M059J (cell line): ENCODE measurements at places on chromosomes 11 and 22.

GRCh38 chr22:22810471-22810870, 77.1 kb upstream of the IGLL5 start:
- no peak for DNase-seq

GRCh38 chr11:35178873-35179272, 39.9 kb downstream of the CD44 start:
- peak; percentile 67 for DNase-seq

DNA sequence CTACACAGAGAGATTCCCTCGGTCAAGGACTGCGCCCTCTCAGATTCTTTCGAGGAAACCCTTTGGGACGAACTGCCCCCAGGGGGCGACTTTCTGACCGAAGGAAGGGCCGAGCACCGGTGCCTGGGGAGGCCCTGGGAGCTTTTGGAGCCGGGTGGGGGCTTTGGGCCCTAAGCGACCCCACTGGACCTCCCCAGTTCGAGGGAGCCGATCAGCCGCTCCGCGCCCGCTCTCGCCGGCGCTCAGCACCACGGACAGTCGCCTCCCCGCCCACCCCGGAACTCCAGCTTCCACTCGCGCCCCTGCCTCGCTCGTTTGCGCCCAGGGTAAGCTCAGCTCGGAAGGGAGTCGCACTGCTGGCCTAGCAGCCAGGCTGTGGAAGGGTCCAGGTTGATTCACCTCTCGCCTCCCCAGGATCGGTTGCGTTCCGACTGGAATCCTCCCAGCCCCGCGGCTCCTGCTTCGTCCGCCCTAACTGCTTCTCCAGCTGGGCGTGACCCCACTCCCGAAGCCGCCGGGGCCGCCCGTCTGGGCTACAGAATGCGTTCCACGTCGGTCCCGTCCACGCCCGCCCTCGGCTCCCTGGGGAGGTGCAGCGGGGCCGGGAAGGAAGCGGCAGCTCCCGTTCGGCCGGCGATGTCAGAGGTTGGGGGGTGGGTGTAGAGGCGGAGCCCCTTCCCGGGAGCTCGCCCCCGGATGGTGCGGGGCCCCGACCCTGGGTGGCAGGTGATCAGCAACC, 428 bp downstream of the SCN3B start:
- peak; percentile 48 for DNase-seq

DNA sequence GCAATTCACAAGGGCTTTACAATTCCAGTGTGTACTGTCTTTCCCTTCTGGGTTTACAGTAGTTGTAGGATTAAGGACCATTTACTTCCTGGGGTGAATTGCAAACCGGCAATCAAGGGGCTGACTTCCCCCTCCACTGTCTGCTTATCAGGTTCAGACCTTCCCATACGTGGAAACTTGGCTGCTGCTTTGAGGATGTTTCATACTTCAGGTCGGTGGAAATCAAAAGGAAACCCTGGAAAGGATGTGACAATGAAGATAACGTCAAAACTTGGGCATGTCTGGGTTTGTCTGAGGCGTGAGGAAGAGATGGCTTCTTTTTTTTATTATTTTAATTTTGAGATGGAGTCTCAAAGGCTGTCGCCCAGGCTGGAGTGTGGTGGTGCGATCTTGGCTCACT, 2.1 kb upstream of the RTCB start:
- no peak for DNase-seq

DNA sequence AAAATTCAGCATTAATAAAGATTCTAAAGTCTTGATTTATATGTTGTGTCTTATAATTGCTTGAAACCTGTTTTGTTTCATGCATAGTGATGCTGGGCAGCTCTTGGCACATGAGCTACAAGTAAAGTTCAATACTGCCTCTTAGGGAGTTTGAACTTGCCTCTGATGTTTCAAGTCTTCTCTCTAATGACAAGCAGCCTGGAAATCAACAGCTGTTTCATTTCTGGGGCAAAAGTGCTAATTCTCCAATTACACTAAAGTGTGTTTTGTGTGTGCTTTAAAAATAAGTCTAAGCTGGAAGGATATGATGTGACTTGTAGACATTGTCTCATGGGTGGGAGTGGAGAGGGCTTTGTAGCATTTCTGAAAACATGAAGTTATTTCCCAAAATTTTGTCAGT, 23.7 kb upstream of the SESN3 start:
- DNase-seq: no peak

GRCh38 chr22:46346680-46347405, 11.3 kb downstream of the TRMU start:
- DNase-seq: no peak

DNA sequence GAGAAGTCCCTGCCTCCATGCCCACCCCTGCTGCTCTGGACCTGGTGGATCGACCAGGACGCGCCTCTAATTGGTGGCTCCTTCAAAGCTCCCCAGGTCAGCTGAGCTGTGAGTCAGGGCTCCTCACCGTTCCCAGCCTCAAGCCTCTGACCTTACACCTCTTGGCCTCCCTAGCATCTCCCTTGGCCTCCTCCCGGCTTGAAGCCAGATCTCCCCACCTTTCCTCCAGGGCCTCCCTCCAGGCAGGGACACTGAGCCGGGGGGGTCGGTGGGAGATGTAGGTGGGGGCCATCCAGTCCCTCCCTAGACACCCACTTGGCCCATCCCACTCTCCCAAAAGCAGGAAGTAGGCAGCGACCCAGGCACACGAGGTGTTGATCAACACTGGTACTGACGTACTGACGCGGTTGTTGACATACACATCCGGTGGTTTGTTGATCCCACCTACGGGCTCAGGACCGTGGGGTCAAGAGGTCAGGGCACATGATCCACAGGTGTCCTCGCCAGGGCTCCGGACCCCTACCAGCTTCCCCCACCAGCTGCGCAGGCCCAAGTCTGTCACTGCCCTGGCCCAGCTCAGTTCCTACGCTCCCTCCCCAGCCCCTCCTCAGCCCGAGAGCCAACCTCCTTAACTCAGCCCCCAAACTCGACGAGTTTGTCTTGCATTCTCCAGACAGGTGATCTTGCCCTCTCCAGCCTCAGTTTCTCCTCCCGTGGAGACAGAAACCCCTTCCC, 802 bp downstream of the ATG2A start:
- DNase-seq: peak; percentile 35

DNA sequence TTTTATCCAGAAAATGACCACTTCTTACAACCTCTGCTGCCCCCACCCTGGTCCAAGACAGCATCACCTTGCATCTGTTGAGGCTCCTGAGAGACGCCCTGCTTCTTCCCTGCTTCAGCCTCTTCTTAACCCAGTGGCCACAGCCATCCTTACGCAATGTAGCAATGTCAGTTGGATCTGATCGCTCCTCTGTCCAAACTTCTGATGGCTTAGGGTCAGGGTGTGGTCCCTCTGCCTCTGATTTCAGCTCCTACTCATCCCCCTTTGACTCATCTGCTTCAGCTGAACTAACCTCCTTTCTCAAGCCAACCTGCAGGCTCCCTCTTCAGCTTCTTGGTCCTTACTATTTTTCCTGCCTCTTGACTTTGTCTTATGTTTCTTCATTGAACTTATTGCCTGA, 280.8 kb downstream of the KIRREL3 start:
- DNase-seq: no peak

GRCh38 chr11:79017811-79018210, 423.0 kb downstream of the TENM4 start:
- no peak for DNase-seq

- DNase-seq: peak; percentile 30
Measured at GRCh38 chr22:36435516-36436415, 45.7 kb downstream of the TXN2 start.

- DNase-seq: no peak
Measured at GRCh38 chr11:116740741-116741140, 32.0 kb downstream of the BUD13 start.

DNA sequence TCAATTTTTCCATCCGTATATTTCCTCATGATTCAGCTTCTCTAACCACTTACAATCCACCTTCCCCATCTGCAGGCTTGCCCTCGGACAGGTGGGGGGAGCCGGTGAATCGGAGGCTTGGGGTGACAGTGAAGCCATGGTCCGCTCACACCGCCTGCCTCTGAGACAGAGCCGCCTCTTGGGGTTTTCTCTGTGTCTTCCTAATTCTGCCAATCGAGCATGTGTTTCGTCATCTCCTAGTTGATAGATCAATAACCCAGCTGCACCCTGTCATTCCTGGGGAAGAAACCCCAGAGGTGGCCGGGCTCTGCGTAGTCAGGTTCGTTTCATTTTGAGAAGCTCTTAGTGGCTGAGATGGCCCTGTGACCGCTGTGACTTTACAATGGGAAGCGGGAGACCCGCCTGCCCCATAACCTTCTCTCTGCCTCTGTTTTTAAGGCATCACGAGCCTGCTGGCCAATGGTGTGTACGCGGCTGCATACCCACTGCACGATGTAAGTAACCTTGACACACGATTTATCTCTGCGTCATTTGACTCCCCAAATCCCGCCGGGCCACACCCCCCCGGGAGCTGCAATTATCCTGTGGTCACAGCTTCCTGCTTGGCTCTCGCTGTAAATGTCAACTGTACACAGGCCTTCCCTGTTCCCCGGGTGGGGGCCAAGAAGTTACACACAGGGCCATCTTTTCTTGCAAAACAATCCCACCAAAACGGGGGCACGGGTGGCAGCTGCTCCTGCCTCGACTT, 33.3 kb downstream of the ANO1 start:
- peak; percentile 91 for DNase-seq

GRCh38 chr11:112565551-112565950, 304.9 kb upstream of the PLET1 start:
- DNase-seq: no peak

- DNase-seq: no peak
Measured at GRCh38 chr22:29348041-29348440, 32.5 kb upstream of the RASL10A start.

GRCh38 chr11:57560146-57560545, 7.3 kb downstream of the UBE2L6 start:
- no peak for DNase-seq

DNA sequence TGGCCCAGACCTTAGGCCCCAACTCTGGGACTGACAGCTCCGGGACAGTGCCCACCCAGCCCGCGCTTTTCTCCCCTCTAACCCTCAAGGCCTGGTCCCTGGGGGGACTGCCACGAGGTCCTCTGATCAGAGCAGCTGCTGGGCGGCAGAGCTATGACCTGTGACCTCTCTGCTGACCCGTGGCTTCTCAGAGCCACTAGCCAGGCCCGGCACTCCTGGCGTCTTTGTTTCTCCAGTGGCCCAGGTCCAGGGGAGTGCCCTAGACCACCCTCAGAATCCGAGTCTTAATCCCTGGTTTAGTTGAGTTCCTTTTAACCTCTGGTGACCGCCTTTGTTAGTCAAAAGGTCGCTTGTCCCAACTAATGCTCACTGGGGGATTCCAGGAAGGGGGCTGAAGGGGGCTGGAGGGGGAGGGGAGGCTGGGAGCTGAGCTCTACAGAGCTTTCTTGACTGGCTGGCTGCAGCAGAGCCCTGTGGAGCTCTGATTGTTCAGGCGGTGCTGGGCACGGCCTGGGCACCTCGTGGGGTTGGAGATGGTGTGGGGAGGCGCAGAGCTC, 1.2 kb downstream of the FBLN1 start:
- DNase-seq: no peak

GRCh38 chr11:43644621-43645299, 35.8 kb upstream of the HSD17B12 start:
- peak; percentile 10 for DNase-seq

DNA sequence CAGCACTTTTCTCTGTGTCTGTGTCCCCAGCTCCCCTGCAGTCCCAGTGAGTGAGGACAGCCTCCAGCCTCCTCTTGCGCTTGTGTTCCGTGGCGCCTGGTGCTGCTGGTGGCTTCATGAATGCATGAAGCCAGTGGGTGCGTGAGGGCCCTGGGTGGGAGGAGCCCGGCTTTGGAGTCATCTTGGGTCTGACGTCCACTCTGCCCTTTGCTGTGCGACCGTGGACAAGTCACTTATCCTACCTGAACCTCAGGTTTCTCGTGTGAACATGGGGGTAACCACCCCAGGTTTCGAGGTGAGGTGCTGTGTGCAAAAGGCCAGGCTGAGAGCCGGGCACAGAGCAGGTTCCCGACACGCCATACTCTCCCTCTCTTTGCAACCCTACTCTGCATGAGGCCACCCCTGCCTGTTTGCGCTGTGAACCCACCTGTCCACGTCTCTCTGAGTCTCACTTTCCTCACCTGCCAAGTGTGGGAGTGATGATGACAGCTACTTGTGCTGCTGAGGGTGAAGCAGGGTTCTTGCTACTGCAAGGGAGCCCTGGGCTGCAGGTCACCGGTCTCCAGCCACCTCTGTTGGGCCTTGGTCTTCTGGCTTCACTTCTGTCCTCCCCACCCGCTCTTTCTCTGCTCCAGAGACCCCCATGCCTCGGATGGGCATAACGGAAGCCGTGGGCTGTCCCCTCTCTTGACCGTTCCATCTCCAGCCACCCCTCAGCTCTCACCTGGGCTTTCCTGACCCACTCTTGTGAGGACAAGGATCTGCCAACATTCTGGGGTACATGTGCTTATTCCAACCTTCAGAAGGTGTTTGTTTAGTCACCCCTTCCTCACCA, 537.6 kb downstream of the TBC1D22A start:
- no peak for DNase-seq

DNA sequence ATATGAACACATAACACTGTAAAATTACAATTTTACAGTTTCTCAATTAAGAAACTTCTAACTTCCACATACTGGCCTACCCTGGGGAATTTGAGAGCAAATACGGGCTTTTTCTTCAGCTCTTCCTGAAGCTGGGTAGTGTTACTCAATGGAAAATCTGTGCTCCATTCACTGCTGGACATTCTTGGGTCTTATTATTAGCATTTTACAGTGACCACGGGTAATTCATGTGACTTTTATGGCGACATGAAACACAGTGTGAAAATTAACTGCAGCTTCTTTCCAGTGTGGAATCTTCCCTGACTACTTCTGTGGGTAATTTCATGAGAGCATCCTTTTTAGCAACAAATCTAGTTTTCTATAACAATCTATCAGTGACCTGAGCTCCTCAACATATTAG, 423.7 kb upstream of the ANO5 start:
- DNase-seq: no peak

GRCh38 chr22:37309211-37310074, 27.1 kb downstream of the CYTH4 start:
- DNase-seq: peak; percentile 58

DNA sequence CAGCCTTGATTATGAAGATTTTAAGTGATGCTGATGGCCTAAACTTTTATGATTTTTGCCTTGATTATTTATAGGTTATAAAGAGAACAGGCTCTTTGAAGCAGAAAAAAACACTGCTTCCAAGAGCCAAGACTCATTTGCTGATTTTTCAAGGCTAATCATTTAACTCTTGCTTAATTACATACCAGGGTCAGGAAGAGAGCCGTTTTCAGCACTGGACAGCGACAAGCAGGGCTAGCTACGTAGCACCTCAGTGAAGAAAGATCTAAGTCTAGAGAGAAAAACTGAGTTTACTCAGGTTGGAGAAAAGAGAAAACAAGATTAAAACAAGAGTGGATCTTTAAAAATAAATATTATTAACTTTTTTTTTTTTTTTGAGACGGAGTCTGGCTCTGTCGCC, 615.4 kb upstream of the B3GAT1 start:
- DNase-seq: peak; percentile 48

DNA sequence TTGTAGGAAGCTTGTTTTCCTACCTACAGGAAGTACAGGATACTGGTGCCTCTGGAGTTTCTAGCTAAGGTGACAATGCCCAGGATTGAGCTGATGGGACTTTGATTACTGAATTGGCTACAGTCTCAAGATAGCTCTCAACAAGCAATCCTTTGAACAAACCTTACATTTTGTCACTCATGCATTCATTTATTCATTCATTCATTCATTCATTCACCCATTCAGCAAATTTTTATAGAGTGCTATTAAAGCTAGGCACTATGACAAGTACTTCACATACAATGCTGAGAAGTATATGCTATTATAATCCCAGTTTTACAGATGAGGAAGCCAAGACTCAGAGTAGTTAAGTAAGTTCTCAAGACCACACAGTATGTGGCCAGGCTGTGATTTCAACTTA, 103.1 kb upstream of the MTMR2 start:
- DNase-seq: no peak

- DNase-seq: peak; percentile 52
Measured at GRCh38 chr22:38437416-38437815, 17.6 kb downstream of the KCNJ4 start.

- DNase-seq: no peak
Measured at GRCh38 chr11:87454241-87454640, 416.5 kb downstream of the TMEM135 start.
